ENCODE measurements at places on chromosomes 7 and 10. TPM values are rescaled to one million over a fixed set of nuclear protein-coding genes. Genes with fewer than 3 reads are reported as not detected.

The MACROH2A2 gene
- total RNA-seq = 15.3 TPM

The ERVW-1 gene
- total RNA-seq = not detected

The ARHGEF35 gene
- total RNA-seq = 0.57 TPM

The OR2A5 gene
- not detected for total RNA-seq

The AMZ1 gene
- 0.08 TPM for total RNA-seq

The ANXA11 gene
- 406 TPM for total RNA-seq

The ASZ1 gene
- not detected for total RNA-seq

The PTPRN2 gene
- total RNA-seq = 0.92 TPM

The LRRD1 gene
- 0.43 TPM for total RNA-seq

The WDR86 gene
- not detected for total RNA-seq

The ACSM6 gene
- total RNA-seq = 0.30 TPM

The TRIM50 gene
- not detected for total RNA-seq

- no peak for DNase-seq
Observed at GRCh38 chr10:22229802-22230157, 12.0 kb upstream of the EBLN1 start.

GRCh38 chr10:132564690-132565089 is 27.1 kb downstream of the INPP5A start:
- DNase-seq = no peak

- no peak for DNase-seq
Observed at GRCh38 chr7:43905956-43906330, 453 bp downstream of the URGCP start.

GRCh38 chr10:100551196-100551595 is 15.5 kb downstream of the HIF1AN start:
- no peak for DNase-seq

DNA sequence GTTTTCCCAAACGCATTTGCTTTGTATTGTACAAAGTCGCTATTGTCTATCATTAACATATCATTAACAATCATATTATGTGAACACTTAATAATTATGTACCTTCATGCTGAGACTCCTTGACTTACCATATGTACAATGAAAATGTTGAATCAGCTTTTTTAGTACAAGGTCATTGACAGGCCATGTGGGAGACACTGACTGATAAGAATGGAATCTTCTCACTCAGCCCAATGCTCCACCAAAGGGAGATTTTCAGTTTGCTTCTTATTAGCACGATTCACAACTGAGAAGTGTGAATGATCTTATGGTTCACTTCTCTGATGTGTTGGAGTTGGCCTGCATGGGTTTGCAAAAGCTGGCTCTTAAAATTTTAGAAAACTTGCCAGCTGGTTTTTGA is 253.5 kb upstream of the TEX47 start:
- no peak for DNase-seq

- no peak for DNase-seq
Observed at GRCh38 chr10:4195213-4195612, 410.2 kb upstream of the KLF6 start.

DNA sequence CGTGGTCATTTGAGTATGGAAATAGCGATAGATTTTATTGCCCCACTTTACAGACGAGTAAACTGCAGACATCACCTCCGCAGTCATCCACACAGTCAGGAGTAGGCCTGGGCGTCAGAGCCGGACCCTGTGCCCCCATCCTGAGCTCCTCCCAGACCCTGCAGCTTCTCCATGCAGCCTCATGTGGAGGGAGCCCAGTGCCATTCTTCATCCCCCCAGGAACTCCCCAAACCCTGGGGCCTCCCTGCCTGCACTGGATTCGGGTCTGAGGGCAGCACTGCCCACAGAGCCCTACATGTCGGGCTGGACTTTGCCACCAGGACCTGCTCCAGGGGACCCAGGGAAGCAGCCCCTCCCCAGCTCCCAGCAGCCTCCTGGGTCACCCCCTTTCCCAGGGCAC is 100.8 kb downstream of the MKI67 start:
- DNase-seq = no peak

- DNase-seq = no peak
Observed at GRCh38 chr7:96045181-96045580, 272.8 kb downstream of the DYNC1I1 start.

DNA sequence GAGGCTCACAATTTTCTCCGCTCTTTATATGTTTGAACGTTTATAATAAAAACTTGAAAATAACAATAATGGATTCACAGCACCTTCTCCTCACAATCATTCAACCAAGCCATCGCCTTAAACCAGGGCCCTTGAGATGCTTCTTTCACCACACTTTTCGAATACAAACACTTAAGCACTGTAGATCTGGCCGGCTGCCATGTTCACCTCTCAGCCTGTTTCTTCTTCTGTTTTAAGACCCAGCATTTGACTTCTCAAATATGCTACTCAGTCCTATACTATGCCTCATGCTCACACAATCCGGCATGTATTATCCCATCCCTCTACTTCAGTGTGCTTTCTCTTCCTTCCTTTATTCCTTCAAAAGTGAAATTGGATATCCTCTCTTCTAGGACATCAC is 280.6 kb downstream of the TFEC start:
- no peak for DNase-seq

- no peak for DNase-seq
Observed at GRCh38 chr10:77287647-77288120, 349.9 kb downstream of the KCNMA1 start.

GRCh38 chr10:68231817-68232251 is at the start of gene ATOH7:
Gene ATOH7, minus strand, starts transcription at chr10:68232113. Its CDS starts 436 bp downstream, at chr10:68231677.
- no peak for DNase-seq

DNA sequence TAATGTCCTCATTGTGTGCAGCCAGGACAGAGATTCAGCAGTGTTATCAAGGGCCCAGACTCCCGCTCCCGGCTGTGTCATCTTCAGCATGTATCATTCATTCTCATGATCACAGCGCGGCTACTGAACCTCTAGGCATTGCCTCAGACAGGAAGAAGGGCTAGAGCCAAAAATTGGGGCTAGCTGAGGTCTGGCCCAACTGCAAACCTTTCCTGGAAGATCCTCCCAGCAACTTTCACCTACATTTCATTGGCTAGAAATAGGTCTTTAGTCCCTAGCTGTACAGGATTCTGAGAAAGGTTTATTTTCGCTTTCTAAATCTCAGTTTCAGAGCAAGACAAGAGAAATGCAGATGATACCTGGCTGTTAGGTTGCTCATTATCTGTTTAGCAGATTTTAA is 81.9 kb downstream of the CREM start:
- no peak for DNase-seq

GRCh38 chr7:128757203-128757602 is 18.0 kb downstream of the CALU start:
- no peak for DNase-seq

DNA sequence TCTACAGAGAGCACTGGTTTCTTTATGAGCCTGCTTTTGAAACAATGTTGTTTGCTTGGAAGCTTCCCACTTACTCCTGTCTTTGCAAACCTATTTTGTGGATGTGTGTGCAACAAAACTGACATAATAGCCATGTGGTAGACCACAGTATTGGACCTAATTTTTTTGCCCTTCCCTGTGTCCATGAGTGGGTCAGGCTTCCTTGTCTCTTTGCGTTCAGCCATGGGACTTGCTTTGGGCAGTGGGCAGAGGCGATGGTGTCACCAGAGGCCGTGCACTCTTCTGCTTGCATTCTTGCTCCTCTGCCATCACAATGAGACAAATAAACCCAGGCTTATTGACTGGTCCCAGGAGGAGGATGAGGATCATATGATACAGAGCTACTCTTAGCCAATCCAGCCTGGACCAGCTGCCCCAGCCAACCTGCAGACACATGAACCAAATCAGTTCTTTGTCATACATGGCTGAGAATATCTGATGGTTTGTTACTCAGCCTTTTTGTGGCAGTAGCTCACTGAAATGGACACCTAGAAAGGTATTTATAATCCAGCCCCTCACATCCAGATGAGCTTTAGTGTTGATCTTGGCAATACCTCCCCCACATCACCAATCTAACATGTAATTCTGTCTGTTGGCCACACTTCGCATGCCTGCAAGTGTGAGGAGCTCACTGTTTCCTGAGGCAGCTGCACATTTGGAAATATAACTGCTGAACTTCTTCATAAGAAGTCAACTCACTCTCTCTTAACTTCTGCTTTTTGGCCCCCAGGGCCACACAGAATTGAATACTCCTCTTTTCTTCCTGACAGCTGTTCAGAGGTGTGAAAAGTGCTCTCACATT is 427.8 kb upstream of the ZMIZ1 start:
- no peak for DNase-seq

DNA sequence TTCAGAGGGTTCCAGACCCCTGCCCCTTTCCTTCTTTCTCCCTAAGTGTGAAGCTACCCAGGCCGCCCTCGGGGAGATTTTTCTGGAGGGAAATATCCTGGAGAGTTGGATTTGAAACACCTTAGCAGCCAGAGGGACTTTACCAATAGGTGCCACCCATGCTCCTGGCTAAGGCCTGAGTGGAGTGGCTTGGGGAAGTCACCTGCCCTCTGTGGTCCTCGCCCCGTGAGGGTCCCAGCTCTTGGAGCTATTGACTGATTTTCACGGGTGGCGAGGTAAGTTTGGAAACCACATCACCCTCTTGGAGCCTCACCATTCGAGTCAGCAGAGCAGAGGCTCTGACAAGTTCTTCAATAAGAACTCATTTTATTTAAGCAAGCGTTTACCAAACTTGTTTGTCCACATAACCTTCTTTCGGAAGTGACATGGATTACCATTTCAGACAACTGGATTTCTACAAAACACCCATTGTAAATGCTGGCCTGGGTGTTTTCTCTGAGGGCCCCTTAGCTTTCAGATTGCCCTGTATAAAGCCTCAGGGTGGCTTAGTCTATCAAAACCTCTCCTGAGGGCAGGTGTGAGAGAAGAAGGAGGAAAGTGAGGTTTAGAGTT is 20.4 kb downstream of the AQP1 start:
- no peak for DNase-seq

DNA sequence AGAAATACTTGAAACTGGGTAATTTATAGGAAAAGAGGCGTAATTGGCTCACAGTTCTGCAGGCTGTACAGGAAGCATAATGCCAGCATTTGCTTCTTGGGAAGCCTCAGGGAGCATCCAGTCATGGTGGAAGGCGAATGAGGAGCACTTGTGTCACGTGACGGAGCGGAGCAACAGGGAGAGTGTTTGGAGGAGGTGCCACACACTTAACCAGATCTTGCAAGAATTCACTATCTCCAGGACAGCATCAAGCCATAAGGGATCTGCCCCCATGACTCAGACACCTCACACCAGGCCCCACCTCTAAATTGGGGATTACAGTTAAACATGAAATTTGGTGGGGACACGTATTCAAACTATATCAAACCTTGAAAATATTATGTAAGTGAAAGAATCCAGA is 89.3 kb downstream of the WIPF3 start:
- DNase-seq = no peak

- no peak for DNase-seq
Observed at GRCh38 chr7:50153148-50153547, 60.1 kb upstream of the ZPBP start.

DNA sequence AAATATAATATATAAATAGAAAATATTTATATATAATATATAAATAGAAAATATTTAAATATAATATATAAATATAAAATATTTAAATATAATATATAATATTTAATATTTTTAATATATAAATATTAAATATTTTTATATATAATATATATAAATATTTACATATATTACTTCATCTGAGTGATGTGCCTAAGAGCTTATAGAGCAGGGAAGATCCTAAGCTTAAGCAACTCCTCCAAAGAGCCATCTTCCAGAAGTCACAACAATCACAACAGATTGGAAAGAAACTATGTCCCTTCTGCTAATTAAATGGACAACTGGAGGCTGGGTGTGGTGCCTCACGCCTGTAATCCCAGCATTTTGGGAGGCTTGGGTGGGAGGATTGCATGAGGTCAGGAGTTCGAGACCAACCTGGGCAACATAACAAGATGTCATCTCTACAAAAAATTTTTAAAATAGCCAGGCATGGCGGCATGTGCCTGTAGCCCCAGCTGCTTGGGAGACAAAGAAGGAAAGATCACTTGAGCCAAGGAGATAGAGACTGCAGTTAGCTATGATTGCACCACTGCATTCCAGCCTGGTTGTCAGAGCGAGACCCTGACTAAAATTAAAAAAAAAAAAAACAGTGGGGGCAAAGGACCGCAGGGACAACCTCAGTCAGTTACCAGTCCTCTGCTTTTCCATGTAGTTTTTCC is 198.7 kb downstream of the SKIDA1 start:
- no peak for DNase-seq

- DNase-seq = peak; percentile 87
Observed at GRCh38 chr7:138738551-138739335, 37.6 kb upstream of the SVOPL start.
